A549 (cell line): ENCODE measurements at places on chromosomes 5 and 9.

GRCh38 chr5:141867139-141867538 lies 11.1 kb downstream of the PCDH1 start:
- DNase-seq = no peak

- no peak for DNase-seq
These were observed 435.1 kb upstream of the ST8SIA4 start for GRCh38 chr5:101338226-101338625.

DNA sequence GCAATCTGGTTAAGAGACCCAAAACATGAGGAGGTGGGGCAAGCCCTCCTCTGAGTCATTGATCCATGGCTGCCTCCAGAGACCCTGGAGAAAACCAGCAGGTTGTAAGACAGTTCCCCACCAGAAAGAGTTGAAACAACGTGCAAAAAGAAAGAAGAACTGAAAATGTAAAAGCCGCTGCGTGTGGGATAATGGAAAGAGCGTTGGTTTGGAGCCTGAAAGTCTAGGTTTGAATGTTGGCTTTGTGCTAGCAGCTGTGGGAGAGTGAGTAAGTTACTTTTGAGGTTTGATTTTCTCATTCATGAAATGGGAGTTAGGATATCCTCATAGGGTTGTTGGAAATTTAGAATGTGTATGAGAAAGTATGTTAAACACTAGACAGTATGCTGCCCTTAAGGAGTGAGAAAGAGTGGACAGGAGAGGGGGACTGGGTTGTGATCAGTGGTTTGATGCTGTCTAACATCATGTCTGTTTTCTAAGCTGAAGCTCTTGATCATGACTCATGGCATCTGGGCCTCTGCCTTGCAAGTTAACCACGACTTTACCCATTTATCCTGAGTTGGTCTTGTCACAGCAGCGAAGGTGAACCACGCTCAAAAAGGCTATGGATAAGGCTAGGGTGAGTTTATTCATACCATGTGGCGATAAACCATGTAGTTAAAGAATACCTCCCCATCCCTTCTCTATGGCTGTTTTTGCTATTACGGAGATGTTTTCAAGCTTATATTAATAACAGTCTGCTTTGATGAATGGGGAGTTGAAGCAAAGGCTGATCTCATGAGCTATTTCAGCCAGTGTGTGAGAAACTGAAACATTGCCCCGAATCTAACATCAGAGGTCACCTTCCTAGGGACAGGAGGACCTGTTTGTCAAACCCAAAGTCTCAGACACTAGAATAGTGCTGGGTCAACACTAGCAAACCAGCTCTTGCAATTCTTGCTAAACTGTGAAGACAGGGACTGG lies 41.3 kb downstream of the ZNF366 start:
- DNase-seq = no peak

DNA sequence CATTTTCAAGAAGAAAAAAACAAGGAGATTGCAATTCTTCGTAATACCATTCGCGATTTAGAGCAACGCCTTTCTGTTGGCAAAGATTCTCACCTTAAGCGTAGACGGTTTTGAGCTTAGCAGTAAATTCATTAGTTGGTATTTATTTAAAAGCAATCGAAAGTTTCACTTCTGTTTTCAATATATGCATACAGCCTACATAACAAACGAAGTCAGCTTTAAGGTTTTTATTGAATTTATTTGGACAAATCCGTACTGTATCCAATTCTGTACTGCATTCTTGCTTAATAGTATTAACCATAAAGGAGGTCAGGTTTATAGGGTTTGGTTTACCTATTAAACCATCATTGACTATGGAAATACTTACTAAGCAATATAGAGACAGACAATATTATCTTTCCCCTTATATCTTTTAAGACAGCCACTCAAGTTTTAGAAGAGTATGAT lies 12.0 kb downstream of the SELENOP start:
- no peak for DNase-seq

- no peak for DNase-seq
These were observed 19.0 kb upstream of the FAM169A start for GRCh38 chr5:74885170-74885569.

- no peak for DNase-seq
These were observed 211.2 kb upstream of the TBCA start for GRCh38 chr5:77987331-77987730.
